NCI-H2107 (cell line): ENCODE measurements at places on chromosomes 4 and X.

- DNase-seq = no peak
Measured at GRCh38 chrX:38086451-38087215, 80.3 kb downstream of the SYTL5 start.

GRCh38 chr4:153651116-153651515 is 33.0 kb upstream of the TLR2 start:
- no peak for DNase-seq

DNA sequence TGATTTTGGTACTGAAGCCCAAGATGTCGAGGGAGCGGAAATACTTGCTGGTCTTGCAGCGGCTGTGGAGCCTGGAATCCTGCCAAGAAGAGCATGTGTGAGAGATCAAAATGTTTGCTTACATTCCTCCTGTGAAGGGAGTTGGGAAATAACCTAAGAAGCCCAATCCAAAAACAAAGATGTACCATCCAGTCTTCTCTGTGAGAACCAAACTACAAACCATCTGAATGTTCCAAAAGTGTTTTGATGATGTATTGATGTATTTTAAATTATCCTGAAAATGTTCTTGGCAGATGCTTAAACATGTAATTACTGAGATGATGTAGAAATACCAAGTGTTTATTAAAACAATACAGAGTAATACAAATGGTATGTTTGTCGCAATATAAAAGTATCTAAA is 10.1 kb upstream of the ADH1A start:
- DNase-seq = no peak

- DNase-seq = no peak
Measured at GRCh38 chrX:48715072-48715471, 18.5 kb downstream of the SUV39H1 start.

DNA sequence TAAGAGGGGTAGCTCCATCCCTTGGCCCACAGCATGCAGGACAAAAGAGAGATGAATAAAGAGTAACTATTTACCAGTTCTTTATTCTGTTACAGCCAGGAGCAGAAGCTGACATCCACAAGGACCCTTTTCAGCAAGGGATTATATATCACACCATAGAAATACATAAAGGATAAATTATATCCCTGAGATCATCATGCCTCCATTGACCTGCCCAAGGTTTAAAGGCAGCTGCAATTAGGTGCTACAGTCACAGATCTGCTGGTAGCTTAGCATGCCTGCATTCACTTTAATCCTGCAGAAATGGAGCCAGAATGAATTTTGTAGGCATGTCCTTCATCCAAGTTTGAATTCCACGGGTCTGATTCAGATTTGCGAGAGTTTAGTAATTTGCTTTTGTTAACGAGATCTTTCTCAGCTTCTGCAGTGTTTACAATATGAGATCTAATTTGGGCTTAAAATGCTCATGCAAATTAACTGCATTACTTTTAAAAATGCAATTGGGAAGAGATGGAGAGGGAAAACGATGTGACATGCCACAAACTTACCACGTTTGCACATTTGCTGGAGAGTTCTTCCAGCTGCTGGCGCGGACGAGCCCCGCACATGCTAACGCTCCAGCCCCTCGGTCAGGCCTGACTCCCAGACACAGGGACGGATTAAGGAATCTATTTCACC is 327.0 kb upstream of the NOCT start:
- no peak for DNase-seq

DNA sequence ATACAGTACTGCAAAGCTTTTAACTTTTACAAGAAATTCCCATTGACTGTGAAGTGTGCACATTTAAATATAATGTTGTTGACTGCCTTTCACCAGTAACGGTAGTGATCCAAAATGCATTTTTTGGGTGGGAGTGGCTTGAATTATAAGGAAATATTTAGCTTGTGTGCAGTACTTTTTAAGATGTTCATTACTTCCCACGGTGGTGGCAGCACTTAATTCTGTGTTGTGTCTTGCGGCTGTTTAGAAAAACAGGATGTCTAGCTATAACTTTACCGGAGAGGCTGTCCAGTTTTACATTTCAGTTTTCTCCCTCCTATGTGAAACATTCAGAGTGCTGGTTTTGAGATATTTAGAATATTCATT is 1.7 kb downstream of the TMEM131L start:
- DNase-seq = no peak

DNA sequence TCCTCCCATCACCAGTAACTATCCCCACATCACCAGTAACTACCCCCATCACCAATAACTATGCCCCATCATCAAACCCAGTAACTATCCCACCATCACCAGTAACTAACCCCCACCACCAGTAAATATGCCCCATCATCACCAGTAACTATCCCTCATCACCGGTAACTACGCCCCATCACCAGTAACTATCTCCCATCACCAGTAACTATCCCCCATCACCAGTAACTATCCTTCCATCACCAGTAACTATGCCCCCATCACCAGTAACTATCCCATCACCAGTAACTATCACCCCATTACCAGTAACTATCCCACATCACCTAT is 2.9 kb downstream of the ASMTL start:
- DNase-seq = no peak

DNA sequence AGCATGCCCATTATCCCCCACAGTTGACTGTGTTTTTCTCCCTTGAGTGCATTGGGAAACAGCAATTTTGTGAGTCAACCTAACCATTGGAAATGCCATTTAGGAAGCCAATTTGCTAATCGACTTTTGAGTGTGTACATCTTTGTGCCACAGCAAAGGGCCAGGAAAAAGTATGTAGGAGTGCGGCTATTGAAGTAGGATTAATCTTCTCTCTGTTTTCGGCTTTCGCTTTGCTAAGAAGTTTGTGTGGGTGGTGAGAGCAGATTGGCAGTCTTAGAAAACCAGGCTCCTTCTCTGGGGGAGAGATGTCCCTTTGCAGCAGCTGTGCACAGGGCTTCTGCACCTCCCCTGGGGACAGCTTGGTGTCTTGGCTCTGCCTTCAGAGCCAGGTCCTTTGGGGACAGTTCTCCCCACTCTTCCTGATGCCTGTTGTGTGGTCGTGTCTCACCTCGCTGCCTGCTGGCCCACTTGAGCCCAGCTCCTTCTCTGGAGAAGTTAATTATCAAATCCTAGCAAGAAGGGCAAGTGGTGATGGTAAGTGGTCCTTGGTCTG is 74.5 kb downstream of the GEMIN8 start:
- no peak for DNase-seq

DNA sequence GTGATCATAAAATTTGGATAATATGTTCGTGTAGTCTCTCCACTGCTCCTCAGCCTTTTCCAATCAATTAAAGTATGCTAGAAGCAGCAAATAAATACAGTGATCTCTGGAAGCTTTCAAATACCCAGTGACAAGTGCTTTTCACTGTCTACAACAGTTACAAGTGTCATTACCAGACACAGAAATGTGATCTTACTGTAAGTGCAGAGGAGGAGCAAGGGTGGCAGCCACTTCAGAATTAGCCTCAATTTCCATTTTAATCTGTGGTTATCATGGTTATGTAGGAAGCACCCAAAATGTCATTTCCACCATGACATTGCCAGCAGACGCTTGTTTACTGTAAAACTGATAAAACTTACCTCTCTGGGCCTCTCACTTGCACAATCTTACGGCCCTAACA is 133.9 kb upstream of the ADAMTS3 start:
- no peak for DNase-seq

DNA sequence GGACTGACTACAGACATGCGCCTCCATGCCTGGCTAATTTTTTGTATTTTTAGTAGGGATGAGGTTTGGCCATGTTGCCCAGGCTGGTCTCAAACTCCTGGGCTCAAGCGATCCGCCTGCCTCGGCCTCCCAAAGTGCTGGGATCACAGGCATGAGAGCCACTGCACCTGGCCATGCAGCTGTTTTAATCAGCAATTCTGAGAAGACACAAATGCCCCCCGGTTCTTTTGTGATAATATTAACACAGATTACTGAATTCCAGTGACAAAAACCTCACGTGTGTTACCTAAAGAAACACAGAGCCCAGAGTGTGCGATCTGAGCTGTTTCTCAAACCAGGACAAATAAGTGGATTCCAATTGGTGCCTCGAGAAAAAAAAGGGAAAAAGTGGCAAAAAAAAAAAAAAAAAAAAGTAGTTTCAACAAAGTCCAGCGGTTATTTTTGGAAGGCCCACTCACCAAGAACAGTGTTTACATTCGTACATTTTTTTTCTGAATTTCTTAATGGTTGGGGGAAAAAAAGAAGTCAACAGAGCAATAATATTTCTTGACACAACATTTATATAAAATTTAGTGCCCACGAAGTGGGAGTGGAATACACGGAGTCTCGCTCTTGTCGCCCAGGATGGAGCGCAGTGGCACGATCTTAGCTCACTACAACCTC is 17.2 kb downstream of the DHRSX start:
- no peak for DNase-seq

- no peak for DNase-seq
Measured at GRCh38 chr4:10334506-10335028, 122.7 kb downstream of the ZNF518B start.

GRCh38 chrX:108275732-108276131 is 162.5 kb downstream of the COL4A6 start:
- no peak for DNase-seq

- DNase-seq = no peak
Measured at GRCh38 chr4:147586637-147587036, 30.6 kb upstream of the TMEM184C start.

GRCh38 chrX:275476-275966 is 5.7 kb upstream of the PLCXD1 start:
- DNase-seq = no peak

DNA sequence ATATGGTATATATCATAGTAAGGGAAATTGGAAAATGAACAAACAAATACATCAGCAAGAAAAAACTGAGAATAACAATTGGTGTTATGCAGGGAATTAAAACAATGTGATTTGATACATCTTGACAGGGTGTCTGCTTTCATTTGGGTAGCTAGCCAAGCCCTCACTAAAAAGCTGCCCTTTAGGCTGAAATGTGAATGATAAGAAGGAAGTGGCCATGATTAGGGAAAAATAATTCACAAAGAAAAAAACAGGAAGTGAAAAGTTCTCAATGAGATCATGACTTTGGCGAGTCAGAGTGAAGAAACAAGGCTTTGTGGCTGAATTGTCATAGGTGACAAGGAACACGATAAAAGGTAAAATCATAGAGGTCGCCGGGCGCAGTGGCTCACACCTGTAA is 675.8 kb upstream of the SLIT2 start:
- no peak for DNase-seq

GRCh38 chr4:143294310-143294709 is 42.4 kb upstream of the GAB1 start:
- DNase-seq = no peak

GRCh38 chr4:107699466-107700206 is 20.4 kb downstream of the PAPSS1 start:
- no peak for DNase-seq

- DNase-seq = no peak
Measured at GRCh38 chrX:123184866-123185276, 793 bp downstream of the GRIA3 start.
